Muscle of arm (tissue), 14 donors: ENCODE measurements at places on chromosomes 12 and 14.
A peak's percentile ranks its signal among the peaks of the same experiment; 100 is the strongest.

GRCh38 chr12:68199127-68199526 is 26.5 kb downstream of the IL26 start:
- DNase-seq: no peak

GRCh38 chr12:38872156-38872555 is 33.2 kb downstream of the CPNE8 start:
- no peak for DNase-seq

DNA sequence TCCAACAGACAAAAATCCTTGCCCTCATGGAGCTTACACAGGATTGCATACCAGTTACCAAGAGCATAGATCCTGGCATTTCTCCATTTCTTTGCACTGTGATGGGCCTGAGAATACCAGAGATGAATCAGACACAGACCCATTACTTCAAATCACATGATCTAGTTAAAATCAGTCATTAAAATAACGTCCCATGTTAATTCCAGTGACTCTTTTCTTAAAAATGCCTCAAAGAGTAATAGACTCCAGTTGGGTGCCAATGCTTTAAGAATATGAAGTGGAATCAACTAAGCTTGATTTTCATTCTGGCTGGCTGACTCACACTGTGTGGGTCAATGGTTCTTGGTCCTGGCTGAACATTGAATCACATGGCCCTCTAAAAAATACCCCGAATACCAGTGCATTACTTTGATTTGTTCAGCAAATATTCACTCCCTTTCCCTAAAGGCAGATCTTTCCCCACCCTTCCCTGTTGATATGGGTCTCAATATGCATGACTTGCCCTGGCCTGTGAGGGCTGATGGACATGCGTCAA is 11.0 kb downstream of the ASB2 start:
- DNase-seq: no peak

- peak; percentile 55 for DNase-seq
Observed at GRCh38 chr12:11812241-11812585, 162.7 kb downstream of the ETV6 start.

- DNase-seq: no peak
Observed at GRCh38 chr14:99529899-99530298, 48.7 kb downstream of the CCNK start.
